ENCODE measurements at places on chromosomes 7 and 10. TPM values are rescaled to one million over a fixed set of nuclear protein-coding genes. Genes with fewer than 3 reads are reported as not detected.

DNA sequence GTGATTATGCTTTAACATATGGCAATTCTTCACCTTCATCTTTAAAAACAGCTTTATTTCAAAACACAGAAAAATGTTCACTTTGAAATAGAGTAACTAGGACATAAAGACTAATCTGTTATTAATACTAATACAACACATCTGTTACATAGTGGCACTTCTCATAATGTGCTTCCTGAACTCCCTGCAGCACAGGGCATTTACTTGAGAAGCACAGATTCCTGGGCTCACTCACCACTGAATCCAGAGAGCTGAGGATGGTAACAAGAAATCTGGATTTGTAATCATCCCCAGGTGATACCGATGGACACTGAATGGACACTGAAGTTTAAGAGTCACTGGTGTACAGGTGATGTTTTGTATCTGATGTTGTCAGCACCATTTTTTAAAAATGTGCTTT is 96.1 kb downstream of the COL28A1 start:
- DNase-seq: no peak

- DNase-seq: peak; percentile 69
These were observed 52.4 kb upstream of the ITGB1 start for GRCh38 chr10:33010132-33011037.

GRCh38 chr7:120373174-120373573 is 100.2 kb downstream of the KCND2 start:
- no peak for DNase-seq

- no peak for DNase-seq
These were observed 194.5 kb upstream of the AHR start for GRCh38 chr7:17103984-17104383.

GRCh38 chr10:28241741-28242399 is 61.0 kb downstream of the MPP7 start:
- DNase-seq: no peak

DNA sequence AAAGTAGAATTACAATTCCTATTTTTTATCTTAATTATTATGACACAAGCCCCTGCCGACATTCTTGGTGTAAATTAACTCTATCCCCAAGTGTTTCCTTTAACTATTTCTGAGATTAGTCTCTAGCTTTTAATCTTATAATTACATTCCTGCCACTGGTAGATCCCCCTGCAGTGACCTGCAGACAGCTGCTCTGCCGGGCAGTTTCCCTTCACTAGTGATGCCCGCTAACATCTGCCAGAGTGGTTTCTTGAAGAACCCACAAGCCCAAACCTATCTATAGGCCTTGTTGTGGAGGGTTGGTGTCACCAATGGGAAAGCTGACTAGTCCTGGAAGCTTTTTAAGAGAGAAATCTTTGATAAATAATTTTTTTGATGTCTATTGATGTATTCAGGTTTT is 50.0 kb downstream of the ADAM22 start:
- no peak for DNase-seq

DNA sequence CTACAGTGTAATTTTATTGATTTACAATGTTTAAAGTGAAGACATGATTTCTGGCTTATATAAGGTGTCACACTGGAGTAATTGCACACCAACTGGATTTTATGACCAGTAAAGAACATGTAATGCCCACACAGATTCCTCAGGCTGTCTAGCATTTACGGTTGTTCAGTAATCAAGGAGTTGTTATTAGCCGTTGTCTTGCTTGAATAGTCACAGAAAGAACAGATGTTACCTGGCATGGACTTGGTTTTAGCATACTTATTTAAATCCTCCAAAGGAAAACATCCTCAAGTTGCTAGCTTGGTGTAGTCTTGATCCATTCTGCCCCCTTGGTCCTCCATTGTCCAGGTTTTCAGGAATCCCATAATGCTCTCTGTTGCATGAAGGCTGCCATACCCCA is 65.8 kb downstream of the POU6F2 start:
- no peak for DNase-seq

The MPP7 gene
- 3.1 TPM for total RNA-seq

DNA sequence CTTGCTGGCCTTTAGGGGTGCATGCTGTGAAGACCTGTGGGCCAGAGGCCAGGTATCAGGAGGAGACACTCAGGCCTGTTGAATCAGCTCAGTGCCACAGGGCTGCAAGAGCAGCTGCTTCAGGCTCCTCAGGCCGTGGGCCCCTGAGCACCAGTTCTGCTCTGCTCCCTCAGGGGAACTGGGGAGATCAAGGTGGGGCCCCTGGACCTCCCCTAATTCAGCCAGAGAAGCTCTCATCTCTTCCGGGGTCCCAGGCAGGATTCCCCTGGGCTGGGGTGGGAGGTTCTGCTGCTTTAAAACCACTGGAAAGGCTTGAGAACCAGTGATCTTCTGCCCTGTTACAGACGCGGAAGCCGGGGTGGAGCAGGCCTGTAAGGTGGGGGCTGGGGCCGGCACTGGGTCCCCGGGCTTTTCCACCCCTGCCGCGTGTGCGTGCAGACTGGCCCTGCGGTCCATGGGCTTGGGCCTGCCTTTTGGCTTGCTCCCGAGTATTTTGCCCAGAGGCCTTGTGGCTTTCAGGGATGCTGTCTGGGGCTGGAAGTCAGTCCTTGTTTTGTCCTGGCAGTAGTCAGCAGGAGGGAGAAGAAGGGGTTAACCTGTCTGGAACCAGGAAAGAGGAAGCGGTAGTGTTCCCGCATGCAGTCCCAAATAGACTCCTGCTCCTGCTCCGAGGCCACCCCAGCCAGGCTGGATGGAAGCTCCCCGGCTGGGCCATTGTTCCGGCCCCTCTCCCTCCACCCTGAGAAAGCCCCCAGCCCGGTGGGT is 74.3 kb downstream of the LHPP start:
- DNase-seq: no peak

DNA sequence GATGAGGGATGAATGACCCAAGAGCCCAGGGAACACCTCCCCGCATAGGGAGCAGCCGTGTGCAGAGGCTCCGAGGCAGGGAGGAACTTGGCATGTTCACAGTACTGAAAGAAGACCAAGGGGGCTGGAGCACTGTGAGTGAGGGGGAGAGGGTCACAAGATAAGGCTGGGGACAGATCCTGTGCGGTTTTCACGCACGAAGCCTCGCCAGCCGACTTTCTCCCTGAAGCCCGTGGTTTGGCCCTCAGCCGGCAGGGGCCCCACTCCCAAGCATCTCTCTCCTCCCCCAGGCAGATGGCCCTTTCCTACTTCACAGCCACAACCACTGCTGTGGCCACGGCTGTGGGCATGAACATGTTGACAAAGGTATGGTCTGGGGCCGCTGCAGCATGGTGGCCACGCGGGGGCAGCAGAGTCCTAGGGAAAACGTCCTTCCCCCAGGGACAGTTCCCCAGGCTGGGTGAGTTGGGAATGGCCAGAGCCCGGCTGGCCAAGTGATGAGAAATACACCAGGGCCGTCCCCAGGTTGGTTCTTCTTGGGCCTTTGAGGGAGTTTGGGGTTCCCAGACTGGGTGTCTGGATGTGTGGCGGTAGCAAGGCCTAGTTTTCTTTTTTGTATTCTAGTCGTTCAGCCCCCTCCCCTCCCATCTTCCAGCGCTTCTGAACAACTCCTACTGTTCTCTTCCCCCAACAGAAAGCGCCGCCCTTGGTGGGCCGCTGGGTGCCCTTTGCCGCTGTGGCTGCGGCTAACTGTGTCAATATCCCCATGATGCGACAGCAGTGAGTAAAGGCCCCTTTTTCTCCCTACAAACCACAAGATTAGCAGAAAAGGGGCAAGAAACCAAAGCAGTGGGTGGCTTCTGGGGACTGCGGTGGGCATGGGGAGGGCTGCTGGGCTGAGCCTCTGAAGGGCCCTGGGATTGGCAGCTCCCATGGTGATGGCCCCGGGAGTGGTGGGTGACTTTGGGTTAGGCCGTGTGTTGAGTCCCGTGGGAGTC is 14.4 kb upstream of the WBP1L start:
- DNase-seq: no peak
